ENCODE measurements at places on chromosomes 3 and 15. TPM values are rescaled to one million over a fixed set of nuclear protein-coding genes. Genes with fewer than 3 reads are reported as not detected.

GMNC gene
- 8.2 TPM for polyA plus RNA-seq

- no peak overlapping the region for H3K27ac ChIP-seq
- no peak for DNase-seq
- H3K4me3 ChIP-seq = no peak overlapping the region
- peaks cover 7% of the 10 kb centered on the region for H3K4me1 ChIP-seq
- no peaks in the 10 kb centered on the region for H3K27me3 ChIP-seq
- no peaks in the 10 kb centered on the region for H3K36me3 ChIP-seq
These were observed 20.2 kb upstream of the SKOR1 start for GRCh38 chr15:67805008-67805665.

- DNase-seq = no peak
- no peaks in the 10 kb centered on the region for H3K4me1 ChIP-seq
- H3K27ac ChIP-seq = no peak overlapping the region
- H3K4me3 ChIP-seq = no peak overlapping the region
- no peaks in the 10 kb centered on the region for H3K36me3 ChIP-seq
These were observed 24.0 kb downstream of the PLA2G4B start for GRCh38 chr15:41862515-41863116.

DNA sequence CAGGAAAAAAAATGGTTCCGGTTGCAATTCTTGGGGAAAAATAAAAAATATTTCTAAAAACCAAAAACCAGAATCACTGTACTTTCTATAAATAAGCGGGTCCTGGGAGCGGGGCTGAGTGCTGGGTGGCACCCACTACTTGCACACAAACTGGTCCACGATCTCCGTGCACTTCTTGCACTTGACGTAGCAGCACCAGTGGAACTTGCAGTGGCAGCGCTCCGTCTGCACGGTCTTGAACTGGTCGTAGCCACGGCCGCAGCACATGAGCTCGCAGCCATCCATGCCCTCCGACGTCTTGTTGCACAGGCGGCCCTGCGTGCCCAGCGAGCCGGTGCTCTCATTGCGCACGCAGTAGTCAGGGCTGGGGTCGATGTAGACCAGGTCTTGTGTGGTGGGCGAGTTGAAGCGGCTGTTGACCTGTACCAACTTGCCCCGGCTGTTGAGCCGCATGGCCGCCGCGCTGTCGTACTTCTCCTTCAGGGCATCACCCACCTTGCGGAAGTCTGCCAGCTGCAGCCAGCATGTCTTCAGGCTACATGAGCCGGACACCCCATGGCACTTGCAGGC lies 17.1 kb downstream of the WNT5A start:
- H3K4me3 ChIP-seq = no peak overlapping the region
- no peaks in the 10 kb centered on the region for H3K36me3 ChIP-seq
- no peak for DNase-seq
- no peaks in the 10 kb centered on the region for H3K27me3 ChIP-seq
- H3K4me1 ChIP-seq = no peaks in the 10 kb centered on the region

DNA sequence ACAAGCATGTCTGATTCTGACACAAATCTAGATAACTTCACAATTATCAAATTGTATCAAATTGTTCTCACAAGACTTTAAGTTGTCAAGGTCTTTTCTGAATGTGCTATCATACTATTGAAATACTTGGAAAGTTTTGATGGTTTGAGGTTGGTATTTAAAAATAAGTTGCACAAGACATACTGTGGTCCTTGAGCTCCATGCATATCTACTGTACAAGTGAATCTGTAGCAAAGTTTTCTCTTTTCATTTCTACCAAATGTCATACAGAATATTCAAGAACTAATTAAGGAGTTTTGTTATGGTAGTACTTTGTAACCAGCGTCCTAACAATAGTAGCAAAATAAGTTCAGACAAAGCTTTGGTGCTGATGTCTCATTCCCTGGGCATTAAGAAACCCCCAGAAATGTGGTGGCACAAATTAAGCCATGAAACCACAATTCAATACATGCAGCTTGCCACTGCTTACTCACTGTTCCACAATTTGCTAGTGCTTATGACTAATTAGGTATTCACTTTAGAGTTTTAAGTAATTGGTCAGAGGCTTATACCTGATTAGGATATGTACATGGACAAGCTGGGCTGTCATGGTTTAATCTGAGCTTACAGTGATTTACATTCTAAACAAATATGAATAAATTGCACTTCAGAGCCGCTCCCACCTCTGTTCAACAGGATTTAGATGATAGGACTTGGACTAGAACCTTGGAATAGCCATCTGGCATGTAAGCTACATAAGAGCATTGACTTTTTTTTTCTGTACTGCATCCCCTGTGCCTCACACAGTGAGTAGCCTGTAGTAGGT lies 8.8 kb downstream of the TBC1D23 start:
- peaks cover 13% of the 10 kb centered on the region for H3K4me1 ChIP-seq
- H3K27me3 ChIP-seq = no peaks in the 10 kb centered on the region
- H3K4me3 ChIP-seq = no peak overlapping the region
- H3K27ac ChIP-seq = no peak overlapping the region
- DNase-seq = no peak
- no peaks in the 10 kb centered on the region for H3K36me3 ChIP-seq
